ENCODE measurements at places on chromosomes 2 and 18.

DNA sequence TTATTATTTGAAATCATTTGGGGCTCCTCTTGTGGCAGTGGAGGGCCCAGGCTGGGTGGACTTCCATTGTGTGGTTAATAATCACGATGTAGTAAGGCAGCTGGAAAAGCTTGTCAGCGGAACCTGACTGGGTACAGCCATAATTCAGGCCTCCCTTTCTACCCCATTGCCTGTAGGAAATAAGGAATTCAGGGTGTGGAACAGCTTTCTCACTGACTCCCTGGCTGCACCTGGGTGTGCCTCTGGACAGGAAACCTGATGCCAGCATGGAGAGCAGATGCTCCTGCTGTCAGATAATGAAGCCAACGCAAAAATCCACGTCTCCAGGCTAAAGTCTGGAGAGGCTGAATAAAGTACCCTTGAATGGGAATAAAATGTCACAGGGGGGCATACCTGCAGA, 44.2 kb downstream of the LYPD6B start:
- no peak for DNase-seq

- DNase-seq = peak; percentile 72
These were observed 266.1 kb upstream of the HDAC4 start for GRCh38 chr2:239666855-239667376.

DNA sequence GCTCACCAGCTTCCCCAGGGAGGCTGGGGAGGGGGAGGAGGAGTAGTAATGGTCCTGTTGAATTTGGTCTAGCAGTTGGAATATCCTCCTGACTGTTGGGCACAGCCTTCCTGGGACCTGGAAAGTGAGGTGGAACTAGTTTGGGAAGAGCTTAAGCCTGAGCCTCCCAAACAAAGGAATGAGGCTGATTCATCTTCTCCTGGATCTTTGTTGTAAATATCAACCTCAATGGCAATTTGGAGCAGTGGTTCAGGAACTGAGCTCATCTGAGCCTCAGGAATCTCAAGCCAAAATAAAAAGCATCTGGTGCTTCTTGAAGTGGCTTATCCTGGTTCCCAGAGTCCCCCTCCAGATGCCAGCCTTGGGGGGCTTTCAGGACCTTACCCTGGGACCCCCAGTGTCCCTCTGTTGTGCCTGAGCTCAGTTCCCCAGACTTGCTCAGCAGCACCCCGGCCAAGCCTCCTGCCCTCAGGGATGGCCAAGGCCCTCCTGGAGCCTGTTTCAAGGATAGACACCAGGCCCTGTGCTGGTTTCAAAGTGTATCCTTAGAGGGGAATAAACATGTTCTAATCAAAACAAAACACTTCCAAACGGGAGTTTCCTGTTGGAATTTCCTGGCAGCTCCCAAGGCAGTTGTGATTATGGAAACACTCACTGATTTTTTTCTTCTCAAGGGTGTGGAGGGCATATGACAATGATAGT, 112.6 kb downstream of the DDX1 start:
- DNase-seq = no peak

DNA sequence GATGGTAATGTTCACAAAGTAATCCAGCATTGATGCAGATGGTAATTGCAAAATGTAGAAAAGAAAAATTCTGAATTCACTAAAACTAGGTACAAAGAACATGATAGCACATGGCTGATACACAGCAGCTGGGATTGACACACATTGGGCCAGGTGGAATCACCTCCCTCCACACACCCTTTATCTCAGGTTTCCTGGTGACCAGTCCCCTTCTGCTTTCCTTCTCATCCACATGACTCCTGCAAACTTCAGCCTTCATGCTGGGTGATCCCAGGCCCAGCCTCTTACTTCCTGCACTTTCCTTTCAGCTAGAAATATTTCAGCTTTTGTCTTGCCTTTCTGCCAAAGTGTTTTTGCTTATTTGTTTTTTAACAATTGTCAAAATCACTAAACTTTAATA, 246.9 kb downstream of the LNPK start:
- DNase-seq = no peak

GRCh38 chr2:46356991-46357390, 59.8 kb downstream of the EPAS1 start:
- DNase-seq = no peak

GRCh38 chr2:230358305-230358704, 31.3 kb downstream of the SP140L start:
- no peak for DNase-seq

DNA sequence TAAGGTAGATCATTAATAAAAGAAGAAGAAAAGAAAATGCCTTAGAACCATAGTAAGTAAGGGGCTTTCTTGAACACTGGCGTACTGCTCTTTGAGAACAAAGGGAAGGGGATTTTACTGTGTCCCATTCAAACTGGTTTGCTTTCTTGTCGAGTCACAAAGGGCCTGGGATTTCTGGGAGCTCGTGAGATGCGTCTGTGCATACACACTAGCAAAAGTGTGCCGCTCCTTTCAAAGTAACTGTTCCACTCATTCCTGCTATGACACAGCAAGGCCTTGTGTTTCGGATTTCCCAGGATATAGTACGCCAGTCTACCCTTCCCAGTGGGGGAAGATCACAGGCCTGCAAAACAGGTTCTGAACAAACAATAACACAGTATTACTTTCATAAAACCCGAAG, 93.0 kb downstream of the KCTD18 start:
- DNase-seq = no peak

DNA sequence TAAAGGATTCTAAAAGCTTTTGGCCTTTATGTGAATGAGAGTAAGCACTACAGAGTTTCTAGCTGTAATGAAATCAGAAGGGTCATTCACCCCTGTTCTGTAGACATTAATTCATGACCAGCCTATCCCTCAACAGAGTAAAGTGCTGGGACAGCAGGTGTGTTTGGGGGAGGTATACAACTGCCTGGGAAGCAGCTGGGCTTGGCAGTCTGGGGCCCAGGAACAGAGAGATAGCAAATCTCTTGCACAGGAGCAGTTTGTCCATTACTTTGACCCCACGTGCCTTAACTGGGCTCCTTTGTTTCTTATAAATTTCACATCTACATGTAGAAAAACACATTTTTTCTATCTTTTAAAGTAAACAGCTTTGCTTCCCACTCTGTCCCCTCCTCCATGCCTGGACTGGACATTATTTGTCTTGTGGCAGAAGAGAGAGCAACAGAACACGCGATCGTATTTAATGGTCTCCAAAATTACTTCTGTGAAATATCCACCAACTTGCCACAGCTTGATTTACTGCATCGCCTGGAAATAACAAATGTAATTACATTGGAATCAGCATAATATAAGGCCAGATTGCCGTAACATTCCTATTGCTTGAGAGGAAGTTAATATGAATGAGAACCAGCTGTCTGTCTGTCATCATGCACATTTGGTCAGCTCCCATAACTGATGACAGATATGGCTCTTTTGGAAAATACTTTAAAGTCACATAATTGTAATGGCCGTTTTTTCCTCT, 263.8 kb downstream of the RBM43 start:
- DNase-seq = no peak

- DNase-seq = peak; percentile 26
These were observed 587.9 kb downstream of the NRXN1 start for GRCh38 chr2:50443868-50444630.

GRCh38 chr2:119434664-119435063, 3.0 kb downstream of the TMEM37 start:
- no peak for DNase-seq

DNA sequence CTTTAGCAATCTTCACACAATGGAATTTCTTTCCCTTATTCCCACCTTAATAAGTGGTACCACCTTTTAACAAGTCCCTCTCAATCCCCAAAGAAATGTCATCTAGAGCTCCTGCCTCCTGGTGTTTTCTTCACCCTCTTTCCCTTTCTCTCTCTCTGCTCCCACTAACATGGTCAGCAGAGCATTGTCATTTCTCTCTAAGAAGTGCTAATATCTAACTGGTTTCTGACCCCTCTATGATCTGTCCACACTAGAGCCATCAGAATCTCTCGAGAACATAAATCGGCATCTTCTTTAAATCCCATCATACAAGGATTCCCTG, 161.2 kb upstream of the DTNA start:
- no peak for DNase-seq
